ENCODE measurements at places on chromosomes 5 and 9.

GRCh38 chr5:131615957-131616356 is 19.1 kb downstream of the RAPGEF6 start:
- DNase-seq = no peak

DNA sequence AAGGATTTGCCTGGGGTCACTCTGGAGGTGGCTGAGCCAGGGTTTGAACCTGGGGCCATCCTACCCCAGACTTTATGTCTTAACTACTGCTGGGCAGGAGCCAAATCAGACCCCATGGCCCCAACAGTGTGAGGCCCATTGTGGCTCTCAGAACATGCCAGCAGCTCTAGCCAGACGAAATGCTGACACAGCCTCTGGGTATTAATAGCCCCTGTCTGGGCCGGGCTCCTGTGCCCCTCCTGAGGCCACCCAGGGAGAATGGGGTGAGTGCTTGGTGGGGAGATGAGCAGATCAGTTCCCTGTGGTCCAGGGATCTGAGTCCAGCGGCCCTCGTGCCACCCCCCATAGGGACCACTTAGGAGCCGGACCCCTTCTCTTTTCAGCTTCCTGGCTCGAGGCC is 2.2 kb upstream of the PLPP7 start:
- DNase-seq = no peak

DNA sequence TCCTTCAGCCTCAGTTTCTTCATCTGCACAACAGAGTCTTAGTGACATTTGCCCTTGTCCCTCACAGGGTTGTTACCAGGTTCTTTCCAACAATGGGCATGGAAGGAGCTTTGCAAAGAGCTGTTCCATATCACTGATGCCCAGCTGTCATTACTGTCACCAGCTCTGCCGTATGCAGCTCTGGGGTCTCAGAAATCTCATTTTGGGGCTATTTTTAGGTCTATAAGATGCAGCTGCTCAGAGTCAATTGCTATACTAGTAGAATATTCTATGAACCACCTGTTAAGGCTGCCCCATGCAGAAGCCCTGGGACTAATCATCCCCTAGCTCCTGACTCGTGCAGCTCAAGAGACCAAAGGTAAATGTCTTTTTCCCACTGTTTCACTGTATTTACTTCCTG is 105.1 kb upstream of the TNPO1 start:
- no peak for DNase-seq

- DNase-seq = peak; percentile 42
These were observed 204.5 kb downstream of the MCTP1 start for GRCh38 chr5:95080441-95080840.

DNA sequence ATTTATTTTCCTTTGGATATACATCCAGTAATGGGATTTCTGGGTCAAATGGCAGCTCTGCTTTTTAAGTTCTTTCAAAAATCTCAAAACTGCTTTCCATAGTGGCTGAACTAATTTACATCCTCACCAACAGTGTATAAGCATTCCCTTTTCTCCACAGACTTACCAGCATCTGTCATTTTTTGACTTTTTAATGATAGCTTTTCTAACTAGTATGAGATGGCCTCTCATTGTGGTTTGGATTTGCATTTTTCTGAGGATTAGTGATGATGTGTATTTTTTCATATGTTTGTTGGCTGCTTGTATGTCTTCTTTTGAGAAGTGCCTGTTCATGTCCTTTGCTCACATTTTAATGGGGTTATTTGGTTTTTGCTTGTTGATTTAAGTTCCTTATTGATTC is 90.0 kb upstream of the HMHB1 start:
- DNase-seq = no peak

GRCh38 chr9:103734471-103734870 is 359.6 kb upstream of the SMC2 start:
- DNase-seq = peak; percentile 36

DNA sequence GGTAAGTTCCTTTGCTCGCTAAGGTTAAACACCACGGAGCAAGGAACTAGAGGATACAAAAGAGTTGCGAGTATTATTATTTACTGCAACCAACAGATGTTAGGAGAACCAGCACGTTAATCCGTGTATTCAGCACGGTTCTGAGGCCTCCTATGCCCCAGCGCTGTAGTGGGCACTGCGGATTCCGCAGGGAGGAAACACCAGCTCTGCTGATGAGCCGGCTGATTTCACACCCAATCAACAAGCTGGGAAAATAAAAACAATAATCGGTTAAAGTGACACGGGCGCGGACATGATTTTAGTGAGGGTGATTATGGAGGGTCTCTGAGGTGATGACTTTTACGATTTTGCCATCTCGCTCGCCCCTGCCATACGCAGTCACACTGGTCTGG is 702 bp upstream of the PRELID2 start:
- DNase-seq = no peak

DNA sequence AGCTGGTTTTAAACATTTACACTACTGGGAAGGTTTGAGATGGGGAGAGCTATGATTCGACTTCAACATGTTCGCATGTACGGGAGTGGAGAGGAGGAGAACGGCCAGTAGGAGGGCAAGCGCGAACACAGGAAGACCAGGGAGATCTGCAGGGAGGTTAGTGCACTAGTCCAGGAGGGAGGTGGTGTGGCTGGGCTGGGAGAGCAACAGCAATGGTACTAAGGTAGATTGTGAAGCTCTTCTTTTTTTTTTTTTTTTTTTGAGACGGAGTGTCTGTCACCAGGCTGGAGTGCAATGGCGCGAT is 16.6 kb downstream of the IER5L start:
- DNase-seq = no peak

DNA sequence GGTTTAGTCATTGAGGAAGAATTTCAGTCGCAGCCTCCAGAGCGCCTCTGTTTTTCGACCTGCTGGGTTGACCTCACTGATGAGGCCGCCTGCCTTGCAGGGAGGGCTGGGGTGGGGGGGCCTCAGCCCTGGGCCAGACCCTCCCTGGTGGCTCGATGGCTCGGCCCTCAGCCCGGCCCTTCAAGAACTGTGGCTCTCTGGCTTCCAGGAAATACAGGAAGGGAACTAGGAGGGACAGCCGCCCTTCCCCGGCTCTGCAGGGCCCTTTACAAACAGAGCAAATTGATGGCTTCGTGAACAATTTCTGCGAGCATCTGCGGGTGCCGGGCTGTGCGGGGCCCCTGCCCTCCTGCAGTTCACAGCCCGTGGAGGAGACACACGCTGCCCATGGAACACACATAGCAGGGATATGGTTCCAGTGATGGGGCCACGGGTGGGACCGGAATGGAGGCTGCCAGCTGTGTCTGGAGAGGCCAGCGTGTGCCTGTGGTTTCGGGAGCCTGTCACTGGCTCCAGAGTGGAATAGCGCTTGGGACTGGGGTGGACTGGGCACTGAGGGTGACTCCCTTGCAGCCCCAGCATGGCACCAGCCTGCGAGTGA is 39.6 kb downstream of the COL5A1 start:
- peak; percentile 69 for DNase-seq

DNA sequence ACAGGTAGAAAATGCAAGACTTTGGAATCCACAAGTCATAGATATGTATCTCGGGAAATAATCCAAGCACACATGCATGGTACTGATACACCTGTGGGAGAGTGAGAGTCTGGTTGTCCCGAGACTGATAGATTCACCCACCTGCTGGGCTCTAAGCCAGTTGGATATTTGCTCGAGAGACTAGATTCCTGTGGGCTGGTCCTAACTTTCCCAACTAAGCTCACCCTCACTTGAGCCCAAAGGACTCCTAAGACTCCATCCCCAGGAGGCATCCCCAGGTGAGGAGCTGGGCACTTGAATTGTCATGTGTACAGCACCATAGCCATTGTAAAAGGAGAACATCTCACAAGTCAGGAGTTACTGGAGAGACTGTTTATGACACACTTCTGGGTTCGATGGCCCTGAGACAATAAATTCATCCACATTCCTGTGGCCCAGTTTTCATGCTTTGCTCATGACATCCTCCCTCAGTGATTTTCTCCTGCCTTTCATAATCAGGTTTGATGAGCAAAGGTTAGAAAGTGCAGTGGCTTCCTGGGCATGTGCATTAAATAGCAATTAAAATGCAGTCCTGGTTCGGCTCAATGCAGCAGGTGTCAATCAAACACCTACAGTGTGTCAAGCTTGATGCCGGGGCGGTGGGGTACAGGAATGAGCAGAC is 18.1 kb downstream of the SLC1A1 start:
- peak; percentile 76 for DNase-seq

DNA sequence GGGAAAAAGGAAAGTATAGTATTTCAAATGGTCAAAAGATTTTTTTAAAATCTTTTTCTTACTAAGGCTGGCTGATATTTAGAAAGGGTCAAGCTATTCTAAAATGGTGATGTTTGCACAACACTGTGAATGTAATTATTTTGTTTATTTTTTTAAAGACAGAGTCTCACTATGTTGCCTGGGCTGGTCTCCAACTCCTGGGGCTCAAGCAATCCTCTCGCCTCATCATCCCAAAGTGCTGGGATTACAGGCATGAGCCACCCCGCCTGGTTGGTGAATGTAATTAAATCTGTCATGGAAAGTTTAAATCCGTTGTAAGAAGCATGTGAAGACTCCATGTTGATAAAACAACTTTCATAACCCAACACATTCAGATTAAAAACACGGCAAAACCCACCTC is 2.6 kb downstream of the UBTD2 start:
- DNase-seq = peak; percentile 83

- no peak for DNase-seq
These were observed 220.7 kb upstream of the WWC1 start for GRCh38 chr5:168070761-168071160.

DNA sequence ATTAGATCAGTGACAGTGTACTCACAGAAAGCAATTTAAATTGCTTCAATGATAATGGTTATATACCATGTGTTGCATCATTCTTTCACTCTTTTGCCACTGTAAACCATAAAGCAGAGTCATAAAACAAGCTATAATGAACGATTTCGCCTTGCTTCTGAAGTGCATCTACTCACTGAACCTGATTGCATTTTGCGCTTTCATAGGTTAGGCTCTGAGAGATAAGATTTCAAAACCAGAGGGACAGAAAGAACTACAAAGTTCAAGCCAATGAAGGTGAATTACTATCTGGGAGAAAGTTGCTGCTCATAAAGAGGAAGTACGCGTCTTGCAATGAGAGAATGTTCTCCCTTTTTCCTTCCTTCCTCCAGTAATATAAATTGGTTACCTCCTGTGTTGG is 412.7 kb downstream of the CETN3 start:
- no peak for DNase-seq

GRCh38 chr5:170010595-170010994 is 30.3 kb upstream of the INSYN2B start:
- no peak for DNase-seq

DNA sequence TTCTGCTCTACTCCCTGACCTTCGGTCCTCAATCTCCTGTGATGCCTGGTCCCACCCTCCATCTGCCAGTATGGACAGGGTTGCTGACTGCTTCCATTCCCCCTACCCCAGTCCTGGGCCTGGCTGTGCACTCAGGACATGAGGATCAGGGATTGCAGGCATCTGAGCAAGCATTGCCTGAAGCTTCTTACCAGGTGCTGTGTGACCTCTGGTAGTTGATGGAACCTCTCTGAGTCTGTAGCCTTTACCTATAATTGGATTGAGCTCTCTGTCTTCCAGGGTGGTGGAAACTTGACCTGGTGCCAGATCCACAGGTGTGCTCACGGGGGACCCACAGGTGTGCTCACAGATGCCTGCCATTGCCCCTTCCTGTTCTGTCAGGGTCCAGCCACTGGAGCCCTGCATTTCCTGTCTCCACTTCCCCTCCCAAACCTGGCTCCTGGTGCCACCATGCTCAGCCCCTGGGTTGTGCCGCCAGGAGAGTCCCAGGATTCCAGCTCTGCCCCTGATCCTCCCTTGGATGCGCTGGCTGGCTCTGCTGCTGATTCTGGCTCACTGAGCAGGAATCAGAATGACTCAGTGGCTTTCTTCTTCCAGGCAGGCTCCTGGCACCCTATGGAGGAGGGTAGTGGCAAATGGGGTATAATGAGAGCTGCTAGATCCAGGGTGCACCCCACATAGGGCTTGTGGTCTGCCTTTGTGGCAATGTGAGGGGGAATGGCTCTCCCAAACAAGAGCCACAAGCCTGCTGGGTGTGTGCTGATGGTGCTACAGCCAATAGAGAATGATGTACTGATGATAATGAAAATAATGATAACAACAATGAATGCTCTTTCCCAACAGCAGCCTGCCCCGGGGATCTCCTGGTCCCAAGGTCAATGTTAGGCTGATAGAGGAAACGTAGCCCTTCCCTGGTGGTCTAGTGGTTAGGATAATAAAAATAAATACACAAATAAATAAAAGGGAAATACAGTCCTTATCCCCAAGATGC is 35.2 kb upstream of the PSD2 start:
- peak; percentile 22 for DNase-seq

DNA sequence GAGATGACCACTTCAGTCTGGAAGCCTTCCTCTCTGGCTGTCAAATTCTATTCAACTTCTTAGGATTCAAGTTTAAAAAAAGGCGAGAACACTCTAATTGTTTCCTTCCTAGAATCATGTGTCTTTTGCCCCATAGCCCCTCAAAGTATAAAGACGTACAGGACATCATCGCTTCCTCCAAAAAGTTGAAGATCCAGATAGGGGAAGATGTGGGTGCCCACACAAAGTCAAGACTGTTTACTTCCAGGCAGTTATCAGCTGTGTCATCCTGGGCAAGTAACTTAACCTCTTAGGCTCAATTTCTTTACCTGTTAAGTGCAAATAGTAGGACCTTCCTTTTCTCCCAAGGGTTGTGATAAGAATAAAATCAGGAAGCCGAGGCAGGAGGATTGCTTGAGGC is 40.1 kb downstream of the PPARGC1B start:
- no peak for DNase-seq

- no peak for DNase-seq
These were observed 359.6 kb downstream of the DEPDC1B start for GRCh38 chr5:60340326-60340725.

GRCh38 chr5:13695076-13695712 is 249.3 kb downstream of the DNAH5 start:
- DNase-seq = no peak

GRCh38 chr5:36150676-36151433 is 832 bp downstream of the LMBRD2 start:
- DNase-seq = peak; percentile 57

DNA sequence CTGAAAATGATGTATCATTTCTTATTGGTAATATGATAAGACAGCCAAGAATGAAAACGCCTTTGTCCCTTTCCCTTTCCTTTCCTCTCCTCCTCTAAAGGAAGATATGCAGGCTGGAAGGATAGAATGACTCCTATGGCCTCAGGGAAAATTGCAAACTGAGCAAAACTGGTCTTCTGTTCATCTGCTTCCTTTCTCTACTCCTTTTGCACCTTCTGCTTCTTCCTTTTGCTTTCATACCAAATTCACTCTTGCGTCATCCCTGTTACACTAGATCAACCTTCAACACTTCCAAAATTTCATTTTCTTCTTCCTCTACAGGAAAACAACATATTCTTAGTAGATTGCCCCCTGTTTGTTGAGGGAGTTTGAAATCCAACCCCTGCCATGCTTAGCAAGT is 234.1 kb downstream of the ADAMTS6 start:
- DNase-seq = no peak

- no peak for DNase-seq
These were observed 11.5 kb upstream of the PPP2R2B start for GRCh38 chr5:146890066-146890465.

Data from choroid plexus epithelial cell (primary cell).